Right ventricle myocardium inferior (tissue), 1 donor: ENCODE measurements at places on chromosomes 5 and 9.
A peak's percentile ranks its signal among the peaks of the same experiment; 100 is the strongest.

DNA sequence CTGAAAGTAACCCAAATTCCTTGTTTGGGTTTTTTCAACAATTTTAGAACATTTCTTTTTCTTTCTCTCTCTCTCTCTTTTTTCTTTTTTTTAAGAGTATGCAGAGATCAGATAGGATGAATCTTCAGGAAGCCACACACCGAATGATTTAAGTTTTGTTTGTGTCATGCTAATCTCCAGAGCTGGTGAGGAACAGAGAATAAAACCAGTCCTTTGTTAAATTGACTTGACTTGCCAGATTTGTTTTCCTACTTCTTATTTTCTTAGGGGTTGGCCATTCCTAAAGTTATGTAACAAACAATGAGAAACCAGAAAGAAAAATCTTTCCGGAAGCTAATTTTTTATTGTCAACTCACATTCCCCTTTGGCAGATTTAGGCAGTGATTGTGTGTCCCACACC, 1669.3 kb upstream of the CDH6 start:
- no peak for DNase-seq

DNA sequence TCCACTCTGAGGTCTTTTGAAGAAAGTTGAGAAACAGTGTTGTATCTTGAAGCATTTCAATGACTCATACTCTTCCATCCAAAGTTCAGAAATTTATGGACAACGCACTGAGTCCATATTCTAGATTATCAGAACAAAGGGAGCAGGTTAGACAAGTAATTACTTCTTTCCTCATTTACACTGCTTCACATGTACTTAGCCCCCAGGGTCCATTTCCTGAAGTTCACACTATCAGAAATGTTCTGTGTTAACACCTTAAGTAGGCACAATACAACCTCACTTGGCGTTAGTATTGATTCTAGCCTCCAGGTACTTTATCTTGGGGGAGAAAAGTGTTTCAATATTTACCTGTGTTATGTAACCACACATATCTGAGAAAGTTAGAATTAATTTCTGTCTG, 487.9 kb upstream of the DMAC1 start:
- DNase-seq: no peak

DNA sequence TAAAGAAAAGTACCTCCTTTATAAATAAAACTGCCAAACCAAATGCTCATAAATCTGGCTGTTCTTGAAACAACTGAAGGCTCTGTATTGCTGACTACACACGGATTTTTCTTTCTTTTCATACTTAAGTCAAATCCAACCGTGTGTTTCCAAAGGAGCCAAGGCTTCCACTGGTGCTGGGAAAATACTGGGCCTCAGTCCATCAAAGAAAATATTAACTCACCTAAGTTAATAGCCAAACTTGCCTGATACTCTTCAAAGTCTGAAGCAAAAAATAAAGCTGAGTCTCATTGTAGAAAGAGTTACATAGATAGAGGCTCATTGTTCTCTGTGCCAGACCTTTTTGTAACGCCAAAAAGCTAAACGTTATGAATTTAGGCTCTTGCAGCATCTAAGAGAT, 350.4 kb upstream of the CDH9 start:
- DNase-seq: no peak

- no peak for DNase-seq
Measured at GRCh38 chr5:135319928-135320606, 79.0 kb downstream of the MACROH2A1 start.

DNA sequence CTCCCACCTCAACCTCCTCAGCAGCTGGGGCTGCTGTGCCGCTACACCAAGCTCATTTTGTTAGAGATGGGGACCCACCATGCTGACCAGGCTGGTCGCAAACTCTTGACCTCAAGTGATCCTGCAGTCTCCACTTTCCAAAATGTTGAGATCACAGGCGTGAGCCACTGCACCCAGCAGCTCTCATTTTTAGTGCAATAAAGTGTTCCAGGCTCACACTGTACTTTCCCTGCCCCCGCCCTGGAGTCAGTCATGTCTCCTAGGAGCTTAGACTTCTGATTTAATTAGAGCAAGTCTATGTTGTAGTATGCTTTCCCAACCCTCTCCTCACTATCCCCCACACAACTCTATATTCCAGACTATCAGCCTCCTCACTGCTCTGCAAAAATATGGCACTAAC, 238.0 kb upstream of the ACTBL2 start:
- peak; percentile 39 for DNase-seq

DNA sequence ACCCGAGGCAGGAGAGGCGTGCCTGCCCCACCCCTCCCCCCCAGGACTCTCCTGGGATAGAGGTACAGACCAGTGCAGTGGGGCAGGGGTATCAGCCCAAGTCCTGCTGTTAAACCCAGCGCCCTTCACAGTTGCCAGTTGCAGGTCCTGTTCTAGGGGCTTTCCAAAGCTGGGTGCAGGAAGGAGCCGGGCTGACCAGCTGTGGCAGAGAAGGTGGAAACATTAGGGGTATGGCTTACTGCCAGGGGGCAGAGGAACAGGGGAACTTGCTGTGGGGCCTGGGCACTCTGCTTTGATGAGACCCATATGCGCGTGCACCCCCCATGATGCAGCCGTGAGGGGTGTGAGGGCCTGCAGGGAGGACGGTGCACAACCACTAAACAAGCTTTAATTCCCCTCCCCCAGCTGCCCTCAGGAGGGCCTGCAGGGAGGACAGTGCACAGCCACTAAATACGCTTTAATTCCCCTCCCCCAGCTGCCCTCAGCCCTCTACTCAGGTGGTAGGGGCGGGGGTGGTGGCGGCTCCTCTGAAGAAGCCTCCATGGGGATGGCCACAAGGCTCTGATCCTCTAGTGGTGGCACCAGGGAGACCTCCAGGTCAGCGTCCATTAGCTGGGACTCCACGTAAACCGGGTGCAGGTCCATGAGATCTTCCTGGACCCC, 766 bp upstream of the LRRC26 start:
- DNase-seq: no peak

DNA sequence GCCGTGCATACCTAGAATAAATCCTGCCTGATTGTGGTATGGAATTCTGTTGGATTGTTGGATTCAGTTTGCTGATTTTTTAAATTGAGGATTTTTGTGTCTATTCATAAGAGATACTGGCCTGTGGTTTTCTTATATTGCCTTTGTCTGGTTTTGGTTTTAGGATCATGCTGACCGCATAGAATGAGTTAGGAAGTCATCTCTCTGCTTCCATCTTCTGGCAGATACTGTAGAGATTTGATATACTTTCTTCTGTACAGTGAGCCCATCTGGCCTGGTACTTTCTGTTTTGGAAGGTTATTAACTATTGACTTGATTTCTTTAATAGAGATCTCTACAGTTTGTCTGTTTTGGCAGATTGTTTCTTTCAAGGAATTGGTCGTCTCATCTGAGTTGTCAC, 14.7 kb downstream of the CEP72 start:
- no peak for DNase-seq

DNA sequence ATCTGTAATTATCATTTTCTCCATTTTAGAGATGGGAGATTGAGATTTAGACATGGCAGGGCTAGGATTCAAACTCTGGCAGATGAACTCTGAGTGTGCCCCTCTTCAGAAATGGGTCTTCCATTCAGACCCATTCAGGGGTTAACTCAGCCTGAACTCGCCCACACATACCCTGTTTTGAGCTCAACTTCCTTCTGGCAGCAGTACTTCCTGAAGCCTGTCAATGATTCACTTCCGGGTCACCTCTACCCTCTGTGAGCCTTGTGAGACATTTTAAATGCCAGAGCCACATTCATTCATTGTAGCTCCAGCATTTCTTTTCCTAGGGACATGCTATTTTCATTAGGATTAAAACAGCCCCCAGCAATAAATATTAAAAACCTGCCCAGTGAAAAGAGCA, 209.3 kb upstream of the SLC24A2 start:
- no peak for DNase-seq
